ENCODE measurements at places on chromosomes 12 and 14. TPM values are rescaled to one million over a fixed set of nuclear protein-coding genes. Genes with fewer than 3 reads are reported as not detected.
A peak's percentile ranks its signal among the peaks of the same experiment; 100 is the strongest.

- peak within 1 kb of the TSS; percentile 96 for H3K27ac ChIP-seq
- H3K4me1 ChIP-seq, result peaks cover 48% of the 10 kb centered on the region
- H3K4me3 ChIP-seq, result peak within 1 kb of the TSS; percentile 100
- peak; percentile 97 for DNase-seq
Measured at GRCh38 chr12:101830367-101831325, at the start of gene GNPTAB. GNPTAB (minus strand) TSS chr12:101830959; CDS start chr12:101830675, 284 bp downstream.

- DNase-seq, result no peak
- no peak overlapping the region for H3K27ac ChIP-seq
- peaks cover 5% of the 10 kb centered on the region for H3K4me1 ChIP-seq
Measured at GRCh38 chr14:54643696-54644176, 76.8 kb downstream of the SAMD4A start.

DNA sequence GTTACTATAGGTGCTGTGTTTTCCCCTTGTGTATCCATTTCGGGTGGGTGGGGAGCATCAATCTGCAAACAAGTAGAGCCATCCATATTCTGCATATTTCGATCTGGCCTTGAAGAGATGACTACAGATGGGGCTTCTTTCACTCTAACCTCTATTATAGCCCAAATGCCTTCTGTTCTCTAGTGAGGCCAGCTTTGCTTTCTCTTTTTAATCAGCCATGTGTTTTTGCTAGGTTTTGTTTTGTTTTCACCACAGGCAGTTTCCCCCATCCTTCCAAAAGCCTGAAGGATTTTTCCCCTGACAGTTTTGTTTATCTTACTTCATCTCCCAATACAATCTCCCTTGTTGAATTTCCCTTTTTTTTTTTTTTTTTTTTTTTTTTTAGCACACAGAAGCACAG is 224.1 kb downstream of the BTG1 start:
- DNase-seq, result no peak
- H3K4me1 ChIP-seq, result peaks cover 6% of the 10 kb centered on the region
- no peak overlapping the region for H3K4me3 ChIP-seq
- H3K27me3 ChIP-seq, result no peaks in the 10 kb centered on the region

GRCh38 chr12:116133149-116133548 is 144.3 kb downstream of the MED13L start:
- no peak overlapping the region for H3K27ac ChIP-seq
- no peak overlapping the region for H3K4me3 ChIP-seq
- H3K27me3 ChIP-seq, result no peaks in the 10 kb centered on the region
- no peaks in the 10 kb centered on the region for H3K36me3 ChIP-seq
- peaks cover 49% of the 10 kb centered on the region for H3K4me1 ChIP-seq

GRCh38 chr12:71636704-71637115 is 26.9 kb downstream of the ZFC3H1 start:
- peak overlapping the region; percentile 28 for H3K27ac ChIP-seq
- no peak overlapping the region for H3K4me3 ChIP-seq
- peaks cover 7% of the 10 kb centered on the region for H3K4me1 ChIP-seq
- H3K27me3 ChIP-seq, result no peaks in the 10 kb centered on the region

DNA sequence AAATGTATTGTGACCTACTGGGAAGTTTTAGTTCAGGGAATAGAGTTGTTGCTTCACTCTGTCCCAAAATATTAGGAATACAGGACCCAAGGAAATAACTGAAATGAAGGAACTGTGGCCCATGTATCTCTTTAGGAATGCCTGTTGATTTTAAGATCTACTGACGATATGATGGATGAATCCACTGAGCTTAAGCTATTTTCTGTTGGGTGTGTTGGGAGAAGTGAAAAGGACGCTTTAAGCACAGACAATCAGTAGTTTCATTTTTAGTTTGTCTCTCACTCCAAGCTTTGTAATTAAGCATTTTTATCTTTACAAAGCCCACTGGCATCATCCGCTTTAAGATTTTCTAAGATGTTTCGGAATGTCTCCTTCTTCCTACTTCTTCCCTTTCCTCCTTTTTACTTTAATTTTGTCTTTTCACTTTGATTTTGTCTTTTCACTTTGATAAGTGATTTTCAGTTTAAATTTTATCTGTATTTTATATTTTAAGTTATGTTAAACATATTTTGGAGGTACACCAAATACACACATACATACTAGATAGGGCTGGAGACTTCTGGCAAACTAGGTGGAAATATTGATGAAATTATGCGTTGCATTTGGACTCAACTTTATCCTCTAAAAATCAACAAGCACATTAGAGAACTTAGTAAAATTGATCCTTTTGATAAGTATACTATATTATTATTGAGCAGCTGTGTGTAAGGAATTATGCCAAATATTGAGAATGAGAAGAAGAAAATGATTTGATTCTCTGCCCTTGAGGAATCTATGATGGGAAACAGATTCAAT is 52.3 kb upstream of the USP44 start:
- no peaks in the 10 kb centered on the region for H3K36me3 ChIP-seq
- H3K4me1 ChIP-seq, result no peaks in the 10 kb centered on the region
- H3K27ac ChIP-seq, result no peak overlapping the region
- no peak for DNase-seq
- H3K27me3 ChIP-seq, result peaks cover 2% of the 10 kb centered on the region

- H3K27ac ChIP-seq, result no peak overlapping the region
- H3K4me3 ChIP-seq, result no peak overlapping the region
- H3K27me3 ChIP-seq, result peaks cover 12% of the 10 kb centered on the region
- H3K4me1 ChIP-seq, result no peaks in the 10 kb centered on the region
Measured at GRCh38 chr14:33812181-33812580, 138.7 kb downstream of the EGLN3 start.

- DNase-seq, result no peak
- peaks cover 17% of the 10 kb centered on the region for H3K36me3 ChIP-seq
- no peak overlapping the region for H3K4me3 ChIP-seq
Measured at GRCh38 chr12:26767865-26768264, 65.1 kb downstream of the ITPR2 start.

DNA sequence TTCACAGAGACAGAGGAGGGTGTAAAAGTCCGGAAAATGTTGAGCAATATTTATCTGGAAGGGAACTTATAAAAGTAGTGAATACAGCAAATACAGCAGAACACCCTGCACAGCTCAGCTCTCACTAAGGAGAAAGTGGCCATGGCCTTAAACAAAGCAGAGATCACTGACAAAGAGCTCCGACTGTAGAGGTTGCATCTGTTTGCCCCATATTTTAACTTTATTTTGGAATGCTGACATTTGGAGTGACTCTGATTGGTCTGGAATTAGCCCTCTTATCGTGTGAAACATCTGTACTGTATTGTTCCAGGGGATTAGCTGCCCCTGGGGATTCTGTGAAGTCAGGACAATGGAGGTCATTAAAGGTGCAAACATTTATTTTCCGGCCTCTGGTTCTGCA is 1275.7 kb upstream of the FLRT2 start:
- H3K27me3 ChIP-seq, result no peaks in the 10 kb centered on the region
- H3K4me3 ChIP-seq, result no peak overlapping the region
- H3K4me1 ChIP-seq, result no peaks in the 10 kb centered on the region
- H3K36me3 ChIP-seq, result no peaks in the 10 kb centered on the region
- no peak overlapping the region for H3K27ac ChIP-seq
- no peak for DNase-seq

GRCh38 chr12:120710031-120710804 is at the start of gene UNC119B:
UNC119B (plus strand) TSS chr12:120710458; CDS start chr12:120710475, 17 bp downstream.
- H3K27me3 ChIP-seq, result no peaks in the 10 kb centered on the region
- peak; percentile 77 for DNase-seq
- H3K36me3 ChIP-seq, result peaks cover 16% of the 10 kb centered on the region
- peak within 1 kb of the TSS; percentile 81 for H3K27ac ChIP-seq
- H3K4me3 ChIP-seq, result peak within 1 kb of the TSS; percentile 87
- peaks cover 37% of the 10 kb centered on the region for H3K4me1 ChIP-seq

GRCh38 chr14:101784631-101785030 is 23.1 kb downstream of the PPP2R5C start:
- H3K4me1 ChIP-seq, result no peaks in the 10 kb centered on the region
- DNase-seq, result no peak
- H3K27me3 ChIP-seq, result peaks cover 13% of the 10 kb centered on the region
- no peaks in the 10 kb centered on the region for H3K36me3 ChIP-seq

GRCh38 chr14:50417853-50418252 is 21.2 kb upstream of the CDKL1 start:
- no peaks in the 10 kb centered on the region for H3K27me3 ChIP-seq
- peak overlapping the region; percentile 19 for H3K27ac ChIP-seq
- no peak overlapping the region for H3K4me3 ChIP-seq
- H3K36me3 ChIP-seq, result peaks cover 34% of the 10 kb centered on the region
- H3K4me1 ChIP-seq, result peaks cover 4% of the 10 kb centered on the region

DNA sequence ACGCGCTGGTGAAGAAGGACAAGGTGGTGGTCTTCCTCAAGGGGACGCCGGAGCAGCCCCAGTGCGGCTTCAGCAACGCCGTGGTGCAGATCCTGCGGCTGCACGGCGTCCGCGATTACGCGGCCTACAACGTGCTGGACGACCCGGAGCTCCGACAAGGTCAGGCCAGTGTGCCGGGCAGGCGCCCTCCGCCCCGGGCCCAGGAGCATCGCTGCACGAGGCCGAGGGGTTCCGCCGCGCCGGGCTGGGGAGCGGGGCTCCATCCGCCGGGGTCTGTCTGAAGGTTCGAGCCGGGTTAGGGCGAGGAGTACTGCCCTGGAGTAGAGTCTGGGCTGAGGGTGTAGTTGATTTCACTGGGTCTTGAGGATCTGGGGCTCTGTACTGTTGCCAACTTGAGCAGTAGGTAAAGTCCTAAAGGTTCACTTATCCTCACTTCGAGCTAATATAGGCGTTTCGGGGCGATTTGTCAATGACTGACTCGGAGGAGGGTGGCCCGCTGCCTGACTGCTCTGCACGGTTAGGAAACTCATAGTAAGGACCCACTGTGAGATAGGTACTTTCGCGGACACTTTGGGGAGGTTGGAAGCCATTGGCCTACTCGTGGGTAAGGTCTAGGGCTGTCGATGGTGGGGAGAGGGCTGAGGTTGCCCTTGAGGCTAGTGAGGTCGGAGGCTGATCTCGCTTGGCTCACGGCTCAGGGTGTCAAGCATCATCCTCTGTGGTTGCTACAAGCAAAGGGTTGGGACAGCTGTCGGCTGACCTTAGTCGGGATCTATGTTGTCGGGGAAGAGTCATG is 574 bp downstream of the GLRX5 start:
- H3K36me3 ChIP-seq, result peaks cover 22% of the 10 kb centered on the region
- H3K4me1 ChIP-seq, result peaks cover 64% of the 10 kb centered on the region
- no peak for DNase-seq
- H3K27ac ChIP-seq, result peak overlapping the region; percentile 89
- H3K4me3 ChIP-seq, result peak overlapping the region; percentile 91

GRCh38 chr12:114826244-114826643 is 142.3 kb upstream of the TBX3 start:
- H3K36me3 ChIP-seq, result no peaks in the 10 kb centered on the region
- H3K4me3 ChIP-seq, result no peak overlapping the region
- no peak for DNase-seq

TESPA1 gene
- total RNA-seq, result 84.6 TPM

CREBL2 gene
- 14.3 TPM for total RNA-seq

KCNC2 gene
- not detected for total RNA-seq

SERPINA9 gene
- not detected for total RNA-seq

LALBA gene
- not detected for total RNA-seq

All from activated CD8-positive, alpha-beta T cell treated with anti-CD3 and anti-CD28 coated beads, Interleukin-2, amount 10 ng/mL, durations not matched to agents 7 days and 5 days (primary cell).